ENCODE measurements at places on chromosomes 6 and 20. TPM values are rescaled to one million over a fixed set of nuclear protein-coding genes. Genes with fewer than 3 reads are reported as not detected.

Gene TBXT
- not detected for total RNA-seq

GRCh38 chr6:104729433-104729832 lies 130.3 kb downstream of the HACE1 start:
- no peak overlapping the region for H3K4me3 ChIP-seq
- DNase-seq: no peak
- H3K27me3 ChIP-seq: no peaks in the 10 kb centered on the region
- peaks cover 29% of the 10 kb centered on the region for H3K36me3 ChIP-seq
- H3K27ac ChIP-seq: peak overlapping the region; percentile 27
- peaks cover 18% of the 10 kb centered on the region for H3K4me1 ChIP-seq

DNA sequence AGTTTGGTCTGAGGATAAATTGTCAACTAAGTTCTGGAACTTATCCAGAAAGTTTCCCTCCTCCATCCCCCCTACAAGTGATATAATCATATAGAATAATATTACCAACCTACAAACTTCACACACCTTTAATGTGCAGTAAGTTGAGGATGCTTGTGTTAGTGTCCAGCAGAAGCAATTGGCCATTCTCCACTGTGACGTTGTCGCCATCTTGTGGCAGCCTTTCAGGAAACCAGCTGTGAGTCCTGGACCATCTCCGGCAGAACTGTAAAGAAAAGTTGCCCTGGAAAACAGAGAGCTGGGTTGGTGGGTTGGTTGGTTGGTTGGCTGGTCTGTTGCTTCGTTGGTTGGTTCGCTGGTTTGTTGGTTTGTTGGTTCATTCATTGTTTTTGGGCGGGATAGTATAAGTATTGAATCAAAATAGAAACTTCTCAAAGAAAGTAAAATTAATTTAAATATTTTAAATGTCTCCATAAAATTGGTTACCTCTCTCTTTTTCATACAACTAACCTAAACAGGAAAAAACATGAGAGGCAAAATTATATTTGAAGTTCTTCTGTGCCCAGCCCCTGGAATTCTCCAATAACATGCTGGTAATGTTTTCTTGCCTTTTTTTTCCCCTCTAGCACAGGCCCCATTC lies 127.5 kb downstream of the PKHD1 start:
- no peak overlapping the region for H3K4me3 ChIP-seq
- H3K4me1 ChIP-seq: no peaks in the 10 kb centered on the region
- no peaks in the 10 kb centered on the region for H3K36me3 ChIP-seq
- no peak overlapping the region for H3K27ac ChIP-seq
- H3K27me3 ChIP-seq: peaks cover 18% of the 10 kb centered on the region
- peak; percentile 87 for DNase-seq

Gene TNNC2
- total RNA-seq: not detected

- no peaks in the 10 kb centered on the region for H3K27me3 ChIP-seq
- H3K36me3 ChIP-seq: peaks cover 32% of the 10 kb centered on the region
- DNase-seq: no peak
- no peak overlapping the region for H3K4me3 ChIP-seq
Measured at GRCh38 chr6:39892490-39893129, 41.7 kb downstream of the MOCS1 start.

- no peak overlapping the region for H3K4me3 ChIP-seq
- H3K27ac ChIP-seq: peak overlapping the region; percentile 35
- H3K36me3 ChIP-seq: no peaks in the 10 kb centered on the region
- DNase-seq: no peak
Measured at GRCh38 chr6:32886681-32887383, 32.8 kb downstream of the PSMB9 start.

DNA sequence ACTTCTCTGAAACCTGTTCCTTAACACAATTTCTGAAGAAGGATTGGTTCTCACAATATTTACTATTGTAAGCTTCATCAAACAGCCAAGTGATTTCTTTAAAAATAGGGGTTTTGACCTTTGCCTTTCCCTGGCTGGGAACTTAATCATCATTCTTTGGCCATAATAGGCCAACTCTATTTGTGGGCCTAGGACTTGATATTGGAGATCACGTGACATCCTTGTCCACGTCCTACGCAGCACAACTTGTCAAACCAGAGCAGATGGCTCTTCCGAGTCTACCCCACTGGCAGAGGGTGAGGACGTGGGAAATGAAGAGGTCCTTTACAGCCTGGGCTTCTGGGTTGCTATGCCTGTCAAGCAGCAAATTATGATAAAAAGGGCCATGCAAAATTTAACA lies 1030.6 kb downstream of the KIF16B start:
- peaks cover 9% of the 10 kb centered on the region for H3K4me1 ChIP-seq
- H3K27me3 ChIP-seq: no peaks in the 10 kb centered on the region
- no peaks in the 10 kb centered on the region for H3K36me3 ChIP-seq
- no peak for DNase-seq
- H3K27ac ChIP-seq: no peak overlapping the region
- H3K4me3 ChIP-seq: no peak overlapping the region

GRCh38 chr6:137117581-137117980 lies 55.9 kb downstream of the IL22RA2 start:
- no peak overlapping the region for H3K4me3 ChIP-seq
- H3K4me1 ChIP-seq: no peaks in the 10 kb centered on the region
- no peak overlapping the region for H3K27ac ChIP-seq
- H3K36me3 ChIP-seq: no peaks in the 10 kb centered on the region

Data from osteocyte (in vitro differentiated cells).